ENCODE measurements at places on chromosomes 12 and 14. TPM values are rescaled to one million over a fixed set of nuclear protein-coding genes. Genes with fewer than 3 reads are reported as not detected.

DNA sequence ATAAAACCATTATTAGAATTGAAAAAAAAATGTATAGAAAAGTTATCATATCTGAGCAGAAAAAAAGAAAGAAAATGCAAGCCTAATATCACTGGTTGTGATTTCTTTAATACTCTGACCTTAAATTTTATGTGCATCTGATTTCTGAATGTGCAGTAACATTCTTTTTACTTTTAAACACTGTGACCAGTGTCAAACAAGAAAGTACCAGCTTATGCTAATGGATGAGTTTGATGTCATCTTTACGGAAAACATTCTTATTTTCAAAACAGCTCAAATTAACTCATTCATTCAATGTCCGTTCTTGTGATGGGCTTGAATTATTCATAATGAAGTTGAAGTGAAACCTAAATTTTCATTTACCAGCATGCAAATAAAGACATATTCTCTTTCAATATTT, at the start of gene TAS2R50:
Gene TAS2R50, minus strand, starts transcription at position 101 of the 400 bp plus-strand sequence. Its CDS starts 52 bp downstream, at position 49.
- DNase-seq, result no peak

- DNase-seq, result no peak
These were observed 77.2 kb downstream of the BAZ1A start for GRCh38 chr14:34797747-34798583.

GRCh38 chr14:57820581-57820980, 45.3 kb downstream of the SLC35F4 start:
- no peak for DNase-seq

AVPR1A gene
- total RNA-seq, result not detected

DNA sequence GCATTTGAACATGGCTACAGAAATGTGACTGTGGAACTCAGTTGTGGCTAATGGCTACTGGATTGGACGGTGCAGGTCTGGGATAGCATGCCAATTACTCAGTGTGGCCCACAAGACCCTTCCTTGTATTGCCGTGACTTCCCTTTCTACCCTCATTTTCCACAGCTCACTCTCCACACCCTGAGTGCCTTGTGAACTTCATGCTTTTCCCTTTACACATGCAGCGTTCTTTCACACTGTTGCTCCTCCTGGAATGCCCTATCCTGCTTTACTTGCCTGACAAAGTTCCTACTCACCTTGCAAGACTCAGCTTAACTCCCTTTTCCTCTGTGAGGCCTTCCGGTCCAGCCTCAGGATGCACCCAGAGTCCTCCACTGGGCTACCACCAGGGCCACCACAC, 46.8 kb upstream of the MAX start:
- no peak for DNase-seq

DNA sequence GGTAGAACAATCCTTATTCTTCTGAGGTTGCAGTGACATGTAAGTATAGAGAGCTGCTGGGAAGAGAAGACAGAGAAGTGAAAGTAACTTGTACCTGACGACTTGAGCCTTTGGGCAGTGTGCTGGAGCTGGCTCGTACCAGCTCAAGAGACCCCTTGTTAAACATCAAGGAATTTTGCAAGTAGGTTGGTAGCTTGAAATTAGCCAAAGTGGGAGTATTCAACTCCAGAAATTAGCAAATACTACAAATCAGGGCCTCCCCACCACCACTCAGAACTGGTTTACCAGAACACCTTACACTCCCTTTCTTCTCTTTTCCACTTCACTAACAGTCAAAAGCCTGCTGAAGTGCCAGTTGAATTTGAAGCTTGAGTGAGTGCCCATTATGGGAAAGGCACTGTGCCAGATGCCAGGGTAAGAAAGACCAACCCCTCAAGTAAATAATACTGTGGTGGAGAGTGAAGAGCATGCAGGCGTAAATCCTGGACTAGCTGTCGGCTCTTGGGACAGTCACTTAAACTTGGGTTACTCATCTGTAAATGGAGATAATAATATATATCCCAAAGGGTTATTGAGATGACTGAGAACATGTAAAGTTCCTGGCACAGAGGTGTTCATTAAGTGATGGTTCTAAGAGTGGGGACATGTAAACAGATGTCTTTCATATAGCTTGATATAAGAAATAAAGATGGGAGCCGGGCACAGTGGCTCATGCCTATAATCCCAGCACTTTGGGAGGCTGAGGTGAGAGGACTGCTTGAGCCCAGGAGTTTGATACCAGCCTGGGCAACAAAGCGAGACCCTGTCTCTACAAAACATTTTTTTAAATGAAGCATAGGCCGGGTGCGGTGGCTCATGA, 27.0 kb upstream of the EID3 start:
- no peak for DNase-seq

DNA sequence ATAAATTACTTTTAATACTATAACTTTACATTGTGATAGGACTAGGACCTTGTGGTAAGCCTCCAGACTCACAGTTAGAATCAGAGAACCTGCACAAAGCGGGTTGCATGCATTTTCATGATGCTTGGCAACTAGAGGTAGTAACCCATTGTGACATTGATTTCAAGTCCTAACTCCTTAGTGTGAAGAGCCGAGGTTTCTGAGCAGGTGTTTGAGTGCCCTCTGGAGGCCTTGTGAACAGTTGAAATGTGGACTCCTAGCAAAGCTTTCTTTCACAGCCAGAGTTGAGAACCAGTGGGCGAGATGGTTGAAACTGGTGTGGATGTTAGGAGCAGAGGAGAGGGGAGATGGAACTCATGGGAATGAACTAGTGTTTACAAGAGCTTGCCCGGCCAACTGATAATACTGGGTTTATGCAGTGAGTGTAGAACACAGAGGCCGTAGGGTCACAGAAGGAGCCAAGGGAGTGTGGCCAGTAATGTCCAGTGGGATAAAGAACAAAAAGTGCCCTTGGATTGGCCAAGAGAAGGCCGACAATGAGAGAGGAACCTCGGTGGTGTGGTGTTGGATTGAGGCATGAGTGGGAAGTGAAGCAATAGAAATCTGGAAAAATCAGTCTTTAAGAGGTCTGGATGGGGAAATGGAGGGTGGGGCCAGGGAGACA, 10.9 kb downstream of the ZNF664 start:
- no peak for DNase-seq

B4GALNT1 gene
- total RNA-seq, result 19.5 TPM

Data from neural crest cell (in vitro differentiated cells).